DMS153 (cell line): ENCODE measurements at places on chromosomes 4 and X.

DNA sequence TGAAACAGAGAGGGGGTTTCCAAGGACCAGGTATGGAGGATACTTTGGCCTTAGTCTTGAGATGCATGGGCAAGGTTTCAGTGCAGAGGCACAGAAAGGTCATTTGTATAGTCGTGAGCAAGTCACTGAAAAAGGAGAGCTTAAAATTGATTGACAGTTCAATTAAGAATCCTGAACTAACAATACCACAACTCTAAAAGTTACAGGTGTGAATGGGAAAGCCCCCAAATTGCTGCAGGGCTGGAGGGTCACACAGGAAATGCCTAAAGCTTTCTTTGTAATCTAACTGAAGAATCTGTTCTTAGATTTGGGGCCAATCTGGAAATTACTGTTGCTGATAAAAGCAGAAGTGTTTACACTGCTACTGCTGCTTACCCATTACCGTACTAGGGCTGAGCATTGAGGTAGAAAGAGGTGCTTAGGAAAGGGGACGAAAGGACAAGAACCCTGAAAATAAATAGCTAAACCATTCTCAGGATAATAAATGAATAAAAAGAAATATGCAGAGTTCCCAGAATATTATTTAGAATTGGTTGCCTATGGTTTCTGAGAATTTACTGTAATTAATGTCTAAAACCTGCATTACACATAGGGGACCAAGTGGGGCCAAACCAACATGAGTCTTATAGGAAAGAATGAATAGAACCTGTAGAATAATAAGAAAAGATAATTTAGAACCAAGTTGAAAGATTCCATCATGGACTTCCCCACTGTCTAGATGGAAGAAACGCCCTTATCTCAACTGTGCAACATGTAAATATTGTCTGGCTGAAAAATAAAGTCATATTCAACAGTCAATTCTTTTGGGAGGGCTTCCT is 91.9 kb upstream of the PPP1R2C start:
- no peak for DNase-seq

DNA sequence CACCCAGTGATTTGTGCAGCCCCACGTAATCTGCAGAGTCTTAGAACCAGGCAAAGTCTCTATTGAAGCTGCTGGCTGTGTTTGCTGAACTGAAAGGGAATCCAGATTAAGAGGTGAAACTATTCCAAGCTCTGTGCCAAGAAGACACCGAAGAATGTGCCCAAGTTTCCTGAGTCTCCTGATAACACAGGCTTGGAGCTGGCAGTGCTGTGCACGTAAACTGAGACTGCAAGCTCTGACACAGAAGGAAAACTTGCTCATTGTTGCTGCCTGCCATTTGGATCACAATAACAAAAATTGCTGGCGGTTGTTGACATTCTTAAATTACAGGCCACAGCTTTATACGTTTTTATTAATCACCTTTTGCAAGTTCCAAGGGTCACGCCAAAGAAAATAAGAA is 60.2 kb upstream of the VCX3B start:
- DNase-seq, result no peak

- no peak for DNase-seq
These were observed 127.6 kb upstream of the SH3RF1 start for GRCh38 chr4:169398316-169398715.

- no peak for DNase-seq
These were observed 597.2 kb downstream of the INPP4B start for GRCh38 chr4:142248946-142249345.

- no peak for DNase-seq
These were observed 254.2 kb downstream of the ADAMTS3 start for GRCh38 chr4:72314869-72315268.

DNA sequence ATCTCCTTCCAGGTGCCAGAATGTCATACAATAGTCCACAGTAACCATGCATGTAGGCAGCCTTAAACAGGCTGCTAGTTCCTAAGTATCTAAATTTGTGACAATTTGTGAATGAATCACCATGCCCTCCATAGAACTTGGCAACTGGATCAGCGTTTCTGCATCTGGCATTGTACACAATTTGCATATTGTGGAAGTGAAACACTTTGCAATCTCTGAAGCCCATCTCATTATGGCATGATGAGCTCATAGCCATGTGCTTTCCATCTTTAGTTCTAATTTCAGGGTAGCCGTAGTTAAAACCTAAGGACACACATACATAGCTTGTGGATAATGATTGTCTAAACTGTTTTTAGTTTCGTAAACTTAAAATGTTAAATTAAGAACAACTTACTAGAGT is 573.6 kb downstream of the PPP4R3C start:
- no peak for DNase-seq

DNA sequence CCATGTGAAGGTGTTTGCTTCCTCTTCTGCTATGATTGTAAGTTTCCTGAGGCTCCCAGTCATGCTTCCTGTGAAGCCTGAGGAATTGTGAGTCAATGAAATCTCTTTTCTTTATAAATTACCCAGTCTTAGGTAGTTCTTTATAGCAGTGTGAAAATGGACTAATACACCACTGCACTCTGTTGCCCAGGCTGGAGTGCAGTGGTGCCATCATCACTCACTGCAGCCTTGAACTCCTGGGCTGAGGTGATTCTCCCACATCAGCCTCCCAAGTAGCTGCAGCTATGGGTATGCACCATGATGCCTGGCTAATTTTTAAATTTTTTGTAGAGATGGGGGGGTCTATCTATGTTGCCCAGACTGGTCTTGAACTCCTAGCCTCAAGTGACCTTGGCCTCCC is 15.8 kb upstream of the IGFBP7 start:
- no peak for DNase-seq

DNA sequence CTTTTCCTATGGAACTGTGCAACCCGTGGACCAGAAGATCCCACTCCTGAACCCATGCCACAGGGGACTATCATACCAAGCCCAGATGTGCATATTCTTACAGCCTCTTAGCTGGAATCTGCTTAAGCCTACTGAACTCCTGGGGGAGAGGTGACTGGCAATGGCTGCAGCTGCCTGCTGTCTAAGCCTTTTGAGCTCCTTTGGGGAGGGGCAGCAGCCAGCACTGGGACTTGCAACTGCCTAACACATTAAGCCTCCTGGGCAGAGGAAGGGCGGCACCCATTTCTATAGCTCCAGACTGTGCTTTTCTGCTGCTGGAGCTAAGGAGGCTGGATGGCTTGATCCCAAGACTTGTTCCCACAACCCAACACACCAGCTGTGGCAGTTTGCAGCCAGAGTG is 117.9 kb upstream of the VEGFC start:
- DNase-seq, result no peak

- no peak for DNase-seq
These were observed 34.4 kb upstream of the SLC34A2 start for GRCh38 chr4:25621027-25621930.

GRCh38 chr4:40848251-40848650 is 98.5 kb downstream of the NSUN7 start:
- DNase-seq, result no peak

GRCh38 chr4:98692411-98692810 is 34.0 kb upstream of the TSPAN5 start:
- no peak for DNase-seq

GRCh38 chr4:15563871-15564270 is 91.3 kb downstream of the FBXL5 start:
- DNase-seq, result no peak

- peak; percentile 17 for DNase-seq
These were observed 571.9 kb upstream of the LCORL start for GRCh38 chr4:18593297-18594002.

- no peak for DNase-seq
These were observed 61.2 kb downstream of the TRMT44 start for GRCh38 chr4:8501781-8502180.

GRCh38 chr4:110020139-110020538 is 107.5 kb downstream of the EGF start:
- no peak for DNase-seq

- no peak for DNase-seq
These were observed 115.4 kb upstream of the NDP start for GRCh38 chrX:44088510-44089144.

DNA sequence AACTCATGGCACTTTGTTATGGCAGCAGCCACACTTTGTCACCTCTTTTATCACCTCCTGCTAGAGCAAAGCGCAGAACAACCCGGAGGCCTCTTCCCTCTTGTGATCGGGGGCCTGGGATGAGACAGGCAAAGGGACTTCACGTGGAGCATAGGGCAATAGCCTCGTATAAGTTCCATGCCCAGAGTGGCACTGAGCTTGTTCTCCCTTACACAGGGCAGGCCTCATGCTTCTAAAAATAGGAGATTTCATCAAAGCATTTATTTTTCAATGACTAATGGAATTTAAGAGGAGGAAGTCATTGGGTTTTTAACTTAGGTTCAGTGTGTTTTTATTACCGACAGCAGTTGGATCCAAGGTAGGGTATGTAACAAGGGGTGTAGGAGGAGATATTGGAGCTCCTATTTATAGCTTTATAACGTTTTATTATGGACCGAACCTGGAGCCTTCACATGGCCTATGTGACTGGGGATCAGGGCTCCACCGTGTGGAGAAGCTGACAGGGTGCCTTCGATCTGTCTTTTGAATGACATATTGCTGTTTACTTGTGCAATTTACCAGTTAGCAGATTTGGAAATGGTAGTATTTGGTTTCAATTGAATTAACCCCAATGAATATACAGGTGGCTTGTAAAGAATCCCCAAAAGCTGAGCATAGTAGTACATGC is 93.8 kb downstream of the SLC2A9 start:
- no peak for DNase-seq

- no peak for DNase-seq
These were observed 730.1 kb downstream of the CCSER1 start for GRCh38 chr4:90857081-90857820.

- DNase-seq, result no peak
These were observed 48.4 kb upstream of the SPANXN2 start for GRCh38 chrX:143768976-143769375.

GRCh38 chr4:7134737-7135388 is 57.5 kb upstream of the SORCS2 start:
- no peak for DNase-seq
